CD4-positive, alpha-beta memory T cell (primary cell): ENCODE measurements at places on chromosomes 11 and 22. TPM values are rescaled to one million over a fixed set of nuclear protein-coding genes. Genes with fewer than 3 reads are reported as not detected.

- no peak for DNase-seq
Measured at GRCh38 chr11:92324890-92325289, 100.3 kb downstream of the FAT3 start.

DNA sequence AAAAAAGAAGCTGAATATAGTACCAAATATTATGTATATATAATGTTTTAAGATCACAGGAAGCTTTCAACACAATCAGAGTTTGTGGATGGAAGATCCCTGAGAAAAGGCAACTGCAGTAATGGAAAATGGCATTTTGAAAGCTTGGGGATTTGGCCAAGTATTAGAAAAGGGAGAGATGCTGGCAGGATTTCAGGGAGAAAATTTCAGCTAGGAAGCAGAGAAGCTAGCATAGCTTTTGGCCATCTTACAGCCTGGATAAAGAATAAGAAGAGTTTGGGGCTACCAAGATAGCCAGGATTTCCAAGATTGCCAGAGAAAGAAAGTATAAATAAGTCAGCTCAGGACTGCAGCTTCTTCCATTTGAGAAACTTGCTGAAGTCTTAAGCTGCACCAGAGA is 440.8 kb upstream of the LUZP2 start:
- no peak for DNase-seq

DNA sequence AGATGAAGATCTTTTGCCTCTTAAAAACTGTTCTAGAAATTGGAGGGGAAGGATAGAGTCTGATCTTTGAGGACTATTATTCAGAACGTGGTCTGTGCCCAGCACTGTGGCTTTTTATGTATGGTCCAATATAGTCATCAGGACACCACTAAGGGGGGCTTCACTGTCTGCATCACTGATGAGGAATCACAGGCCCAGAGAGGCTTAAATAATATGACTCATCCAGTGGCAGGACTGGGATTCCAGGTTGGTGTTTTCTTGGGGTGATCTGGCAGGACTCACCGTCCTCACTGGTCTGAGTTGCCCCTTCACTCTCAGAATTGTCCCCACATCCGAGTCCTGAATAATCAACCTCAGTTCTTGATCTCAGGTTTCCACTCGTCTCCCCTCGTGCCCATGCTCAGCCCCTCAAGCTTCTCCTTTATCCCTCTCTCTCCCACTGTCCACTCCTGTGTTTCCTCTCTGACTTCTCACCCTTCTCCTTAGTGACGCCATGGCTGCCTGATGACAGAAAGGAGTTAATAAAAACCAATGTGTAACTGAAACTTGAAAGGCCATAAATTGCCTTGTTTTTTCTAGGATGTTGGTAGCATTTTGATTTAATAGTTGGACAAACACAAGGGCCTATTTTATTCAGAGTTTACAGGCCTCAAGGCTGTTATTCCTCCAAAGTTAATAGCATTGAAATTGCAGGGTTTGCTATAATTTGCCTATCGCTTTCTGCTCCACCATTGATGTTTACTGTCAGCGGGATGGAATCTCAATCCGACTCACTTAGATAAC is 95.7 kb upstream of the NNMT start:
- DNase-seq = no peak

DNA sequence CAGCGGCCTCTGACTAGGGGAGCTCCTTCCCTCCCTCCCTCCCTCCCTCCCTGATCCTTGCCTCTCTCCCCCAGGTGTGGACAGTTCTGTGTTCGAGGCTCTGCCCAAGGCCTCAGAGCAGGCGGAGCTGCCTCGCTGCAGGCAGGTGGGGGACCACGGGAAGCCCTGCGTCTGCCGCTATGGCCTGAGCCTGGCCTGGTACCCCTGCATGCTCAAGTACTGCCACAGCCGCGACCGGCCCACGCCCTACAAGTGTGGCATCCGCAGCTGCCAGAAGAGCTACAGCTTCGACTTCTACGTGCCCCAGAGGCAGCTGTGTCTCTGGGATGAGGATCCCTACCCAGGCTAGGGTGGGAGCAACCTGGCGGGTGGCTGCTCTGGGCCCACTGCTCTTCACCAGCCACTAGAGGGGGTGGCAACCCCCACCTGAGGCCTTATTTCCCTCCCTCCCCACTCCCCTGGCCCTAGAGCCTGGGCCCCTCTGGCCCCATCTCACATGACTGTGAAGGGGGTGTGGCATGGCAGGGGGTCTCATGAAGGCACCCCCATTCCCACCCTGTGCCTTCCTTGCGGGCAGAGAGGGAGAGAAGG is 11.1 kb upstream of the POU2F3 start:
- no peak for DNase-seq

CEND1 gene
- 0.19 TPM for total RNA-seq

GRCh38 chr22:30245985-30246813 is at the start of gene LIF:
Gene LIF, minus strand, starts transcription at chr22:30246759. Its CDS starts 64 bp downstream, at chr22:30246695.
- peak; percentile 42 for DNase-seq
